NCI-H146 (cell line): ENCODE measurements at places on chromosomes 13 and 19.

DNA sequence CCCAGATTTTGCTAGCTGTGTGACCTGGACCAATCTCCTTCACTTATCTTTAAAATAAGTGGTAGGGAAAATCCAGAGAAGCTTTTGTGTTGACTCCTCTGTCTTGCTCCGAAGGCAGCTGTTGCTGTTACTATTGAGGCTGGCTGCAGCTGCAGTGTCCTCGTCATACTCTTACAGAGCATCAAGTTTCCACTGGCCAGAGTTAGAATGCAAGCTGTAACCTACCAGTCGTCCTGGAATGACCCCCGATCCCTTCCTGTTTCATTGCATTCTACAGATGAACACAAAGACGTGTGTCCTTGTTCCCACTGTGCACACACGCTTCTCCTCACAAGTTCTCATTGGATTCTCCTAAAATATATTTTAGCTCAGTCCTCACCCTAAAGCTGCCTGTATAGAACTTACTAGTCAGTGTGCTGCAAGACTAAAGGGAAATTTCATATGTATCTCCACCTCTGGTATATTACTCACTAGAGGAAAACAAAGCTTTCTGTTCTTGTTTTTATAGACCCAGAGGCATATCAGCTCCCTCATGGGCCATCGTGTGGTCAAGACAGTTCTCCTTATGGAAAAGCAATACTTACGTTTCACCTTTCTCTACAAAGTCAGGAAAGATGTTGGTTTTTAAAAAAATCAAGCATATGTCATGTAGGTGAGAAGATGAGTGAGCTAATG is 589.8 kb downstream of the LMO7 start:
- DNase-seq, result peak; percentile 17

GRCh38 chr13:21058361-21058760 is 3.0 kb downstream of the LATS2 start:
- no peak for DNase-seq

GRCh38 chr19:33302974-33303790 is 848 bp upstream of the CEBPA start:
- DNase-seq, result peak; percentile 28

- DNase-seq, result peak; percentile 93
Measured at GRCh38 chr13:31945202-31945961, 86.2 kb upstream of the FRY start.

DNA sequence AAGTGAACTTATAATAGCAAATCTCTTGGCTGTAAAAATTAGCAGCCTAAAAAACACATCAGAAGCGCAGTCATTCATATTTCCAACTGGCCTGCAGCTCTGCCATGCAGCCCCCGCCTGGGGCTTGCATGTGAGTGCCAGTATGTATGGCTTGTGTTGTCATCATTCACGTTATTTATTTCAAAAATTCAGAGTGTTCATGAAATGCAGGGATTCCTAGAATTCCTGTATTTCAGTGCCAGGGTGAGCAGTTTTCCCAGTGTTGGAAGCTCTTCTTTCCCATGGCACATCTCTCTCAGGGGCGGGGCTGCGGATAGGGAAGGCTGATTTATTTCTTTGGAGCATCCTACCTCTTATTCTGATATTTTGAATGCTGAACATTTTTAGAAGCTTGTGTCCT is 234.6 kb downstream of the FGF9 start:
- no peak for DNase-seq

GRCh38 chr19:31351056-31351854 is 2.0 kb upstream of the TSHZ3 start:
- no peak for DNase-seq

DNA sequence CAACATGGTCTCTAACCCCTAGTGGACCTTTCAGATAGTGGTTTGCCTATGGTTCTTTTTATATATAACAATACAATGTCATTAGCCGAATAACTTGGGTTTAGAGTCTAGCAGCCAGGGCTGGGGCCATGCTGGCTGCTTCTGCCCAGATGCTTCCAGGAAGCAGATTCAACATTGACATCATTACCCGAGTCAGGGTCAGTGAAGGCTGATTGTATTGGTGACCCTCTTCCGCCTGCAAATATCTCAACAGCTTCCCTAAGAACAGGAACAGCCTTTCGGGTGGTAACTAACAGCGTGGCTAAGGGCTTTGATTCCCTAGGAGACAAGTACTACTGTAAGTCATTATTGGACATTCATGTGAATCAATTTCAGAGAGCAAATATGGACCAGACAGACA is 476.4 kb downstream of the UQCRFS1 start:
- no peak for DNase-seq

DNA sequence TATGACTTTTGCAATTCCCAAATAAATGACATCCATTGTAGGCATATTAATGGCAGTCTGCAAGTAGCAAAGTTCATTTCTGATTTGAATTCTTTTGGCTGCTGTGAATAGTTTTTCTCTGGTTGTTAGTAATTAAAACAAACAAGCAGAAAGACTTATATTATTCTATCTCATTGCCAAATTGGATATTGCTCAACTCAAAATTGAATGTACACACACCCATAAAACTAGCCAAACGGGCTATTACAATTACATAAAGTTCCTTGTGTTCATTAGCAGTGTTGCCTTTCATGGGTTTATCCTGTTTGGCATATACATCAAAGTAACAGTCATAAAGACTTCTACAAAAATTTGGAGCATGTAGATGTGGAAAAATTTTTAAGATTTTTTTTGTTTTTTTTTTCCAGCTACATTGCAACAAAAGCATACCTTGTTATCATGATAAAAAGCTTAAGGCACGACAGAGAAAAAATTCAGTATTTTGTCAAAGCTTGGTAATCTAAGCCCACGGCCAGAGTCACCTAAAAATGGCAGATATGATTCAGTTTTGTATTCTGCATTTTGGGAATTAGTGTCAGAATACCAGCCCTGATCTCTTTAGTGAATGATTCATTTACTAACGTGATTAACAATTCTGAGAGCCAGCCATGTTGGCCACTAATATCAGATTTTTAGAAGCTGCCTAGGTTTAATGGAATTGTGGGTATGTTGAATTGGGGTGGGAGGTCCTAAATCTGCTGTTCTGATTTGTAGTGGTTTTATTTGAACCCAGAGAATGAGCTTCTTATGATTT is 108.4 kb downstream of the KLF5 start:
- DNase-seq, result no peak

GRCh38 chr13:77516342-77516789 is 19.1 kb upstream of the SCEL start:
- no peak for DNase-seq

DNA sequence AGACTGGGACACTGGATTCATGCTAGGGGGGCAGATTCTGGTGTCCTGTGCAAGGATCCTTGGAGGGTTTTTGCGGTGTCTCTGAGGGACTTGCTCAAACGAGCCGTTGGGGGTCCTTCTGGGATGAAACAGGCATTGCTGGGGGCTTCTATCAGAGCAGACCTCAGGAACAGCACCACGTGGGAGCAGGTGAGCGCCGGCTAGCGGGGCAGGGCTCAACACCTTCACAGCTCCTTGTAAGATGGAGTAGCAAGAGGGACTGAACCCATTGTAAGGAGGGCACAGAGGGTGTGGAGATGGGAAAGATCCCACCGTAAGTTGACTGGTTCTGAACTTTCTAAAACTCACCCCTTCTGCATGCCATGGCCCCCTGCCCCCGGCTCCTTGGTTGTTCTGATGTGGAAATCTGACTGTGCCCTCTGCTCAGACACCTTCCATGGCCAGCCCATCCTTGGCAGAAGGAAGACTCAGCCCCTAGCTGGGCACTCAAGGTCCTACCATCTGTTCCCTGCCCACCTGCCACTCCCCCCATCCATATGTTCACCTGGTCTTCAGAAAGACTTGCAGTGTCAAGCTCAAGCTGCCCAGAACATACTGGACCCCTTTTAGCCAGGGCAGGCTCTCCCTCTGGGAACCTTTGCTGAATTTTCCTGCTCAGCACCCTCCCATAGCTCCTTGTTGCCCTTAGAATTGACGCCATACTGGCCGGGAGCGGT is 1.2 kb downstream of the SLC27A1 start:
- DNase-seq, result no peak

- DNase-seq, result no peak
Measured at GRCh38 chr13:48682436-48682835, 28.7 kb downstream of the CYSLTR2 start.

- DNase-seq, result no peak
Measured at GRCh38 chr19:28530406-28531035, 682.4 kb downstream of the UQCRFS1 start.

DNA sequence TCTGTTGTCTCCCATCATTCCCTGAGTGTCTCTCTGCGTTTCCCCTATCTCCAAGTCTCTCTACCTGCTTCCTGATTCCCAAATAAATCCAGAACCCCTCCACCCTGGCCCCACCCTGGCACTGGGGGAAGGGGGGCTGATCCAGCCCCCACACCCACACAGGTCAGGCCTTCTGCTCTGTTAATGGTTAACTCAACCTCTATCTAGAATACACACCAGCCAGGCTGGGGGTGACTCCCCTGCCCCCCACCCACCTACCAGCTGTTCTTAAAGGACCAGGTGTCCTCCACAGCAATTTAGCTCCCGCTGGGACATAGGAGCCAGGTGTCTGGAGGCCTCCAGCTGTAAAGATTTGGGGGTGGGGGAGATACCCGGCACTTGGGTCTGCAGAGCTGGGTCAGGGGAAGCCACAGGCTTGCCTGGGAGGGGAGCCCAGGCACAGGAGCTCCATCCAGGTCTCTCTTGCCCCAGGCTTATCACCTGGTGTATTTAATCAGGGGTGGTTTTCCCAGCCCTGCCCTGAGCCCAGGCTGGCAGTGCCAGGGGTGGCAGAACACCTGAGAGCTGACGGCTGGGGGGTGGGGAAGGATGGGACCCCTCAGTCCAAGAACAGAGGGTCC is 3.9 kb downstream of the IRF2BP1 start:
- peak; percentile 93 for DNase-seq

- DNase-seq, result peak; percentile 51
Measured at GRCh38 chr19:13717194-13717643, 47.1 kb upstream of the MRI1 start.

DNA sequence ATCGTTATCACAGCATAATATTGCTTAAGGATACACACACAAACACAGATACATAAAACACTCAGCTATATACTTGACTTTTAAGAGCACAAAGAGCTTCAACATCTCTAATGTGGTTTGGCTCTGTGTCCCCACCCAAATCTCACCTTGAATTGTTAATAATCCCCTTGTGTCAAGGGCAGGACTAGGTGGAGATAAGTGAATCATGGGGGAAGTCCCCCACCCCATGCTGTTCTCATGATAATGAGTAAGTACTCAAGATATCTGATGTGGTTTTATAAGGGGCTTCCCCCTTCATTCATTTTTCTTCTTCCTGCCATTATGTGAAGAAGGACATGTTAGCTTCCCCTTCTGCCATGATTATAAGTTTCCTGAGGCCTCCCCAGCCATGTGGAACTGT is 481.4 kb downstream of the PCDH9 start:
- DNase-seq, result no peak

- DNase-seq, result no peak
Measured at GRCh38 chr13:31110617-31111016, 51.1 kb downstream of the HSPH1 start.

DNA sequence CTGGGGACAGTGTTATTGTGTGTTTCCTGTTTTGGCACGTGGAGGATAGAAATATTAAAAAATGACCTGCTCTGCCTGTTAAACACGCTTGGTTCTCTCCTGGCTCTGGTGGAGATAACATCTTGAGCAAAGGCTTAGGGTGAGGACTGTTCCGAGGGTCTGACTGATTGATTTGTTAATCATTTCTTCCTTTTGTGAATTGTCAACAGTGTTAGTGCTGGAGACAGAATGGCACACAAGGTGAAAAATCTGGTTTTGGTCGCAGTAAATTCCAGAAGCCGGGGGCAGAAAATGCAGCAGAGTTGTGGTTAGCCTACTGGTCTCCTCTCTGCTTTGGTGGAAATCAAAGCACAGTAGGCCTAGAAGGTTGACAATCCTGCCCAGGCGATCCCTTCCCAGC is 163.6 kb downstream of the FGF9 start:
- no peak for DNase-seq

DNA sequence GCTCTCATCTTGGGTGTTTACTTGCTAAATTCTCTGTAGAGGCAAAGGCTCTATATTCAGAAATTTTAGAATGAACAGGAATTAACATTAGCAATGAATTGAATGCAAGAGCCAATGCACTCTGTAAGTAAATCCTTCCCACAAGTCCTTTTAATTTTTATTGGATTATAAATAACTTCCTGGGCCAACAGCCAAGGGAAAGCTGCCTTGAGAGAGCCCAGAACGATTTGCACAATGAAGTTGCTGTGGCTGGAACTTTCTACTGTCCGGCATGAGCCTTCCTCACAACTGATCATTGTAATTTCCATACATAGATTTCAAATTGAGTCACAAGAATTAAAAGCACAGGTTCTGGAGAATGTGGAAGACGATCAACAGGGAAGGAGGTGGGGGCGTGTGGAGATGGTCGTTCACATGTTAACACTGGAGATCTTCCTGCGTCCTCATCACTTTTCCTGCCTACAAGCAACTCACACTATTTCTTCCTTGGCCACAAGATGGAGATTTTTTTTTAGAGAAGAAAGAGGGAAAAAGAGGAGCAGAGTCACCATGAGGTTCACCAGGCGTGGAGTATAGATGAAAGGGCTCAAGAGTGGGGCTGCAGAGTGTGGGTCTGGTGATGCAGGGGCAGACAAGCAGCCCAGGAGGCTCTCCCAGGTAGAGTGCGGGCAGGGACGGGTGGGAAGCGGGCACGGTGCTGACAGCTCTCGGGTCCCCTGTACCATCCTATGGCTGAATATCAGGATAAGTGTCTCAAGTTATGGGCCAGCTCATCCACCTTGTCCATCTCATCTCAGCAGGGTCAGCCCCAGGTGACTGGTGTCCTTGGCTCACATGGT is 110.7 kb downstream of the SOX1 start:
- no peak for DNase-seq

GRCh38 chr19:1471010-1471514 is 8.0 kb downstream of the C19orf25 start:
- DNase-seq, result peak; percentile 53

- DNase-seq, result no peak
Measured at GRCh38 chr13:90919153-90919552, 428.3 kb upstream of the MIR17HG start.

DNA sequence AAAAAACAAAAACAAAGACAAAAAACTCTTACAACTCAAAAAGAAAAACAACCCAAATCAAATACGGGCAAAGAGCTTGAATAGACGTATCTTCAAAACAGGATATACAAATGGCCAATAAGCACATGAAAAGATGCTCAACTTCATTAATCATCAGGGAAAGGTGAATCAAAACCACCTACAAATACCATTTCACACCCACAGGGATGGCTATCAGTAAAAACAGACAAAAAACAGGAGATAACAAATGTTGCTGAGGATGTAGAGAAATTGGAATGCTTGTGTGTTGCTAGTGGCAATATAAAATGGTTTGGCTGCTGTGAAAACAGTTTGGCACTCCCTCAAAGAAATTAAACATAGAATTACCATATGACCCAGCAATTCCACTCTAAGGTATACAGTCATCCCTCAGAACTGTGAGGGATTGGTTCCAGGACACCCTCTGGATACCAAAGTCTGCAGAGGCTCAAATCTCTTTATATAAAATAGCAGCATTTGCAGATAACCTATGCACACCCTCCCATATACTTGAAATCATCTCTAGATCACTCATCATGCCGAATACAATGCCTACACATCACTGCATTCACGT is 29.7 kb downstream of the MLLT1 start:
- no peak for DNase-seq
